Activated effector memory CD4-positive, alpha-beta T cell treated with Interleukin-2 at 50 U/mL for 16 hours (primary cell): ENCODE measurements at places on chromosomes 11 and 22.

GRCh38 chr11:86740628-86741483 lies 59.5 kb upstream of the PRSS23 start:
- DNase-seq = no peak

DNA sequence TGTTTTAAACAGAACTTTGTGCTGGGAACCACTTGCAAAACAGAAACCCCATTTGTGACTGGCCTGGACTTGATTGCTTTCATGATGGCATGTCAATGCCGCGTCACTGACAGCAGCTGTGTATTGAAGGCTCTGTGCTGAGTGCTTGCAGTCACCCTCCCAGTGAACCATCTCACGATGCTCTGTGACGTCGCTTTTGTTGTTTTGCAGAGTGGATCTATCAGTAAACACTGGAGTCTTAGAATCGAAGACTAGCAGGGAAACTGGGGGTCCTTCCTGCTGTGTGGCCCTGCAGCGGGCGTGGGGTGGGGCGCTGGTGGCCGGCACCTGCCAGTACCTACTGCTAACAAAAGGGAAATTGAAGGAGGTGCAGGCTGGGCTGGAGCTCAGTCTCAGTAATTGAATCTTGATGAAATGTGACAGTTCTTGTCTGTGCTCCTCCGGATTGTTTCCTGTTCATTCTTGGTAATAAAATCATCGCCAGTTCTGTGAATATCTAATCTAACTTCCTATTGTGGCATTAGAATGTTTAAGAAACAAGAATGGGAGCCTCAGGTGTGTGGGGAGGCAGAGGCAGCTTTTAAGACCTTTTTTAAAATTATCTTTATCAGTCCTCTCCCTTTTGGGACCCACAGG lies 50.5 kb upstream of the PARVG start:
- no peak for DNase-seq

DNA sequence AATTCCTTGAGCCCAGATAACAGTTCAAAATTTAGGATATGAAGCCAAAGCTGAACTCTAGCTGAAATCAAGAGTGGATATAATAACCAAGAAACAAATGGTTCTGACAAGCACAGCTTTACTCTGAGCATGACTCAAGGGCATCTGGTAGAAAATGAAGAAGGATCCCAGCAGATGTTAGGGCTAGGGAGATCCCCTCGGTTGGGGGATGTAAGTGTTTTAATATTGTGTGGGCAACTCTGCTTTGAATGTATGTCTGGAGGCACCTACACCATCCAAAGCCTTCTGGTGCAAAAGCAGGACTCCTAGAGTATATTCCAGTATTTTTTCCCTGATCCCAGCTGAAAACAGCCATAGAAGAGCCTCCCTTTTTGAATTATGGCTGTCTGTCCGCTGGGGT lies 61.7 kb downstream of the FLI1 start:
- no peak for DNase-seq

GRCh38 chr11:84264066-84264465 lies 977.9 kb upstream of the CCDC90B start:
- DNase-seq = no peak

DNA sequence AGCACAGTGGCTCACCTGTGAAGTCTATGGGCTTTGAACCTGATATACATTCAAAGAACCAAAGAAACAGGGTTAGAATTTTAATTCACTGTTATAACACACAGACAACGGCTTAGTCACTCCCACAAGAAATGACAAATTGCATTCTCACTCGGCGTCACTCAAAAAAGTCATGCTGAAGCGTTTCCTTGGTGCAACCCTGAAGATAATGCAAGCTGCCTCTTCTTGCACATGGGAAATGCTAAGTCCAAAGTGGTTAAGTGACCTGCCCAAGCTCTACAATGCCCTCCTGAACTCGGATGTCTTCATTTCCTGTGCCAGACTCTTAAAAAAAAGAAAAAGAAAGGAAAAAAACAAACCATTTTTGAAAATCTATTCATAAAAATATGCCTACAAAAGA lies 10.0 kb downstream of the LGR4 start:
- DNase-seq = no peak

DNA sequence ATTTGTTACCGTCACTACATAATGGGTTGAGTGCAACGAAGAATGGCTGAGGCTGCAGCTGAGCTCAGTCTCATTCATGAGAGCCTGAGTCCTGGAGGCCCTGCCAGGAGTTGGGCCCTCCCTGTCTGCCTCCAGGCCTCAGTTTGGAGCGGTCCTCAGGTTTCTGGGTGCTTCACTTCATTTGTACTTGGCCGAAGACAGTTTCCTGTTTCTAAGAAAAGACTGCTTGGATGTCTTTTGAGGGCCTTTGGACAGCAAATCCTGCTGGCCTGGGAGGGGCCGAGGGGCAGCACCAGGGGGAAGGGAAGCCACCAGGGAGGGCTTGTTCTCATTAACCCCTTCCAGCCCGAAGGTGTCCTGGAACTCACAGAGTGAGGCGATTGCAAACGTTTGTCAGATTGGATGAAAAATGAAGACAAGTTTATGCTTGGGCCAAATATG lies 163.1 kb downstream of the ETS1 start:
- DNase-seq = no peak

DNA sequence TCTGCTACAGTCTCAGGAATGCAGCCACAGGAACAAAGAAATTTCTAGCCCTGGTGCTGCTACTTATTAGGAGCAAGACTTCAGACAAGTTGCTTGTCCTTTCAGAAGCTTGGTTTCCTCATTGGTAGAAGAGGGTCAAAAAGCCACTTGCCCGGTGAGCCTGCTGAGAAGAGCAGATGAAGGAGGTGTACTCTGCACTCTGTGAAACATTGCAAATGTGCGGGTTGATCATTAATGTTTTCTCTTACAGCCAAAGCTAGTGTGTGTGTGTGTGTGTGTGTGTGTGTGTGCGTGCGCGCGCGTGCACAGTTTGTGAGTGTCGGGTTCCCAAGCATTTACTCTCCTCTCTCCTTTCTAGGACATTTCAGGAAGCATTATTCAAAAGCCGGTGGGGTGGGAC lies 86.3 kb upstream of the NNMT start:
- no peak for DNase-seq

DNA sequence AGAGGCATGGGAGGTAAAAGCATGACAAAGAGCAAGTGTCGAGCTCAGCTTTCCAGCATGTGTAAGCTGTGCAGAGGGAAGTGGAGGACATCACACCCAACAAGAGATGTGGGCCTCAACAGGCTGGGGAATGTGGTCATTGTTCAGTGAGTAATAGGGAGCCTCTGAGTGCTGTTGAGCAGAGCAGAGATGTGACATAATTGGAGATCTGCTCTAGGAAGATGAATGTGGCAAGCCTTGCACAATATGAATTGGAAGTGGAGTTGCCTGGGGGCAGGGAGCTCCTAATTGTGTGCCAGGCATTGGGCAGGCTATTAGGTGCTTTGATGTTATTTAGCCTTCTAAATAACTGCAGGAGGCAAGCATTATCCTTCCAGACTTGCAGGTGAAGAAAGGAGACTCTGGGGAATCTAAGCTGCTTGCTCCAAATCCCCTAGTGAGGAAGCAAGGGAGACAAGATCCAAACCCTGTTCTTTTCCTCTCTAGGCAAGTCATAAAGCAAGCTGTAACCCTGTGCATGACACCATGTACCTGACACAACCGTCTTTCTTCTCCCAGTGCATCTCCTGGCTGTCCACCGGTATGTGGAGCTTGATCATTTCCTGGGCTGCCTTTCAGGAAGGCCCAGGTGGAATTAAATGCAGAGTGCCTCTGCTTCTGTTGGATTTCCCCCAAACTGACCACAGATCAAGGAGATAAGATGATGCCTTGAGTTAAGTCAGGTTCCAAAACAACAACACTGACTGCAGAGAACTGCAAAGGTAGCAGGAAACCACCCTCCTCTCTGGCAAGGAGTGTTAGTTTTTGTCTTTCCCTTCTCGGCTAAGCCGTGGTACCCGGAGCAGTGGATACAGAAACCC lies 221.4 kb downstream of the TENM4 start:
- no peak for DNase-seq

DNA sequence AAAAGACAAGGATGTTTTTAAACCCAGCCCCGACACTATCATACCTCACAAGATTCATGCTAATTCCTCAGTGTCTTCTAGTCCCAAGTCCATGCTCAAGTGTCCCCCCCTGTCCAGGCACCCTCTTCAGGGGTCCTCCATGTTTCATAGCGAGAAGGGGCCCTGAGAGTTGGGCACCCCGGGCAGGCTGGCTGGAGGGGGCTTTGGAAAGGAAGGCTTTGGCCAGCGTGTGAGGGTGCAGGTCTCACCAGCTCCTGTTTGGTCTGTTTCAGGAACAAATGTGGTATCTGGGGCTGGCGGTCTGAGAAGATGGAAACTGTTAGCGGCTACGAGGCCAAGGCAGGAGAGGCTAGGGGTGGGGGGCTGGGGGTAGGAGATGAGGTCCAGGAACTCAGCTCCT lies 4.5 kb upstream of the SSH3 start:
- no peak for DNase-seq

- no peak for DNase-seq
Measured at GRCh38 chr22:40021401-40022000, 26.7 kb downstream of the FAM83F start.

- no peak for DNase-seq
Measured at GRCh38 chr11:87174870-87175269, 137.1 kb downstream of the TMEM135 start.

- no peak for DNase-seq
Measured at GRCh38 chr11:62484352-62484751, 62.3 kb downstream of the AHNAK start.

DNA sequence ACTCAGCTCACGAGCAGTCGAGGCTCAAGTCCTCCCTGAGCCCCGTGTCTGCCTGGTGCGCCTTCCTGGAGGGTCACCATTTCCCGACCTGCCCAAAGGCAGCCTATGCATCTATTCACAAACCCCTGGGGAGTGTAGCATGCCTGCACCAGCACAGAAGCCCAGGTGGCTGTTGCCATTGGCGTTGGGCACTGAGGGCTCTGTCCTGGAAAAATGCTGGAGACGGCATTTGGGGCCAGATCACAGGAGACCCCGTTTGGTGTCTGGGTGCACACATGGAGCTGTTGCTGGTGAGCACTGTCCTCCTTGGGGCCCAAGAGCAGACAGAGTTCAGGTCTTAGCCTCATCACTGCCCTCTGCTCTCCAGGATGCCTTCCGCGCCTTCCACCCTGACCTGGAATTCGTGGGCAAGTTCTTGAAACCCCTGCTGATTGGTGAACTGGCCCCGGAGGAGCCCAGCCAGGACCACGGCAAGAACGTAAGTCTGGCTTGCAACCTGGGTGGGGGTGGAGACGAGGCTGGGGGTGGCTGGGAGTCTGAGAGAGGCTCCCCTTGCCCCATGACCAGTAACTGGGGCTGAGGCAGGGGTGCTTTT lies 9.4 kb downstream of the FADS2 start:
- no peak for DNase-seq

GRCh38 chr11:122723106-122723505 lies 67.6 kb downstream of the UBASH3B start:
- DNase-seq = no peak

DNA sequence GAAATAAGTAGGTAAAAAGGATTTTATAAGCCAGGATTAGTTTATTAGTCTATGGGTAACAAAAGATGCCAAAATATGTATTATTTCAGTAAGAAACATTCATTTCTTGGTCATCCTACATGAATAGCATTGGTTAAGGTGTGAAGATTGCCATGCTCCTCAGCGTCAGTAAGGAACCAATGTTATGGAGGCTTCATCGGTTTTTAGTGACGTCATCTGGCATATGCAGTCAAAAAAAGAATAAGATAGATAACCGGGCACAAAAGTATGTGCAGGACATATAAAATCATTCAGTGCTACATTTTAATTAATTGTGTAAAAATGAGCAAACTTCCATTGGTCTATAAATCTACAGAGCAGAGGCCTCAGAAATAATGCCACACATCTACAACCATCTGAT lies 29.4 kb downstream of the TRIM5 start:
- DNase-seq = no peak

- DNase-seq = no peak
Measured at GRCh38 chr11:35413598-35413997, 5.8 kb downstream of the SLC1A2 start.

DNA sequence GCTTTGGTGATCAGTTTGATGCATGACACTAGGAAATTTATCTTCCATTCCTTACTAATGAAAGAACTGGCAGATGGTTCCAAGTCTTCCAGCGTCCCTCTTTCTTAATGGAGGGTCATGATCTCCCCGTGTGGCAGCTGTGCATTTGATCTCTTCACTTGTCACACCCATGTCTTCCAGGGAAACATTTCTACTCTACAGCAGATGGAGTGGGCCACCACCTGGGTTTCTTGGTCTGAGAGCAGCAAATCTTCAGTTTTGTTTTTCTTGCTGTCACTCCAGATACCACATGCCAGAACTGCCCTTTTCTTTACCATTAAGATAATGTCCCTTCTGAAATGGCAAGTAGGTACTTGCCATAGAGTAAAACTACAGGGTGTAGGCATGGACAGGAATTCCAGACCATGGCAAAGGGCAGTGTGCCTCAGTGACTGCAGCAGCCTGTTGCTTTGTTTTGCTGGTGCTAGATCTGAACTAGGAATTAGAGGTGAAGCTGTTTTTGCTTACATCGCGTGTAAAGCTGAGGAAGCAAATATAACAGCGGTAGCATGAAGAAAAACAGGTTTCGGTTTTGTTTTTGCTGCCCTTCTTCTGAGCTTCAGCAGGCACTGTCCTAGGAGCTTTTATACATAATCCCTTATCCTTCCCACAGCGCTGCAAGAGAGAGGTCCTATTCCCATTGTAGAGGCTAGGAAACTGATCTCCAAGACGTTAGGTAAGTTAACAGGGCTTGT lies 20.7 kb upstream of the C11orf96 start:
- DNase-seq = no peak

DNA sequence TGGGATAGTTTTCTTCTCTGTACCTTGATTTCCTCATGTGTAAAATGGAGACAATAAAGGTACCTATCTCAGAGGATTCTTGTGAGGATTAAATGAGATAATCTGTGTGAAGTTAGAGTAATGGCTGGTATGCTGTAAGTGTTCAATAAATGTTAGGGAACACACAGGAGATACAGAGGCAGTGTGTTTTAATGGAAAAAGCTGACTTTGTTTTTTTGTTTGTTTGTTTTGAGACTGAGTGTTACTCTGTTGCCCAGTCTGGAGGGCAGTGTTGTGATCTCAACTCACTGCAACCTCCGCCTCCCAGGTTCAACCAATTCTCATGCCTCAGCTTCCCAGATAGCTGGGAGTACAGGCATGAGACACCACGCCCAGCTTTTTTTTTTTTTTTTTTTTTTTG lies 2.5 kb upstream of the ARCN1 start:
- no peak for DNase-seq

- no peak for DNase-seq
Measured at GRCh38 chr22:17108256-17109112, 12.7 kb downstream of the TMEM121B start.
